ENCODE measurements at places on chromosomes 2 and 18.

DNA sequence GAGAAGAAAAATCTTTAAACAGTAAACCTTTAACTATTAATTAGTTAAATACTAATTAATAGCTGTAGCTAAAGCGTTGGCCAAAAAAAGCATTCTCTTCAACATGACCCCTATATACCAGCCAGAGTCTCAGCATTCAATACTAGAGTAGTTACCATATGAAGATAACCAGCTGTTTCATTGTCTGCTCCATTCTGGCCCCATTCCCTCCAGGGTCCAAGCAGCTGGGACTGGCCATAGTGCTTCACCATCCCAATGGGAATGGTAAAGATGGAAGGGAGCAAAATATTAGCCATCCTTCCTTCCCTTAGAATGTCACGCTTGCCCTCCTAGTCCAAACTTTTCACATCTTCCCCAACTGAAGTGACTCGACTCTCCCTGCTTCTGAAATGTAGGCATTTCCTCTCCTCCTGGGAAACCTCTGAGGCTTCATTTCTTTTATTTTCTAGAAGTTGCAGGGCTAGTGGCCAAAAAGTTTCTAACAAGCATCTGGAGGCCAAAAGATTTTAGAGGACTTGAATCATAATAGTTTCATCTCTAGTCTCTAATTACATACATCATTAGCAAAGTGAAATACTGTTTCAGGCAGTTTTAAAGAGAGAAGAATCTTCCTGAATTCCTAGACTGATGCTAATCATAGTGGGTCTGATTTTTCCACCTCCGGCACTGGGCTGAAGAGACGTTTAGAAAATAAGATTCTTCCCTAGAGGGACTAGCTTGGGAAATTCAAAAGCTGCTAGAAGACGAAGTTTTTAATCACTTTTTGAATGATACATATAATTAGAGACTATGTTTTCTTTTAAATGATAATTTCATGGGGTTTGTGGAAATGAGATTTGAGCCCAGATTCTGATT is 52.7 kb downstream of the CCDC68 start:
- DNase-seq = no peak

DNA sequence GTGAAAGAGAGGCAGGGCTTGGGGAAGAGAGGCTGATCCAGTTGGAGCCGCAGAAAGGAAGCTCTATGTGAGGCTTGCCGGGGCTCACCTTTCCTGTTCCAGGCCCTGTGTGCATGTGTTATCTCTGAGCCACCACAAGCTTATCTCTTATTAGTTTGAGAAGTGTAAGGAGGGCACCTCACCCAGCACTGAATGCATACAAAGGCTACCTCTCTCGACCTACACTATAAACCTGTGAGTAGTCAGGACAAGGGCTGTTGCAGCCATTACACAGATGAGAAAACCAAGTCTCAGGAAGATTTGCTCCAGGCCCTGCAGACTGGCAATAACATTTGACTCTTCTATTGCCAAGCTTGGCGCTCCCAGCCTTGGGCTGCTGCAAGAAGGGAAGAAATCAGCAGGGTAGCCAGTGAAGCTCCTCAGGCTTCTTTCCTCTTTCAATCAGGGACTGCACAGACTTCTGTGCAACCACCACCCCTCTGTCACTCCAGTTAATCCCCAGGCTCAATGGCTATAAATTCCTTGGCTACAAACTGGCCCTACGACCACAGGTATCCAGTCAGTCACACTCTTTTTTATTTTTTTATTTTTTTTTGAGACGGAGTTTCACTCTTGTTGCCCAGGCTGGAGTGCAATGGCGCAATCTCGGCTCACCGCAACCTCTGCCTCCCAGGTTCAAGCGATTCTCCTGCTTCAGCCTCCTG is 73.8 kb downstream of the CLHC1 start:
- no peak for DNase-seq

DNA sequence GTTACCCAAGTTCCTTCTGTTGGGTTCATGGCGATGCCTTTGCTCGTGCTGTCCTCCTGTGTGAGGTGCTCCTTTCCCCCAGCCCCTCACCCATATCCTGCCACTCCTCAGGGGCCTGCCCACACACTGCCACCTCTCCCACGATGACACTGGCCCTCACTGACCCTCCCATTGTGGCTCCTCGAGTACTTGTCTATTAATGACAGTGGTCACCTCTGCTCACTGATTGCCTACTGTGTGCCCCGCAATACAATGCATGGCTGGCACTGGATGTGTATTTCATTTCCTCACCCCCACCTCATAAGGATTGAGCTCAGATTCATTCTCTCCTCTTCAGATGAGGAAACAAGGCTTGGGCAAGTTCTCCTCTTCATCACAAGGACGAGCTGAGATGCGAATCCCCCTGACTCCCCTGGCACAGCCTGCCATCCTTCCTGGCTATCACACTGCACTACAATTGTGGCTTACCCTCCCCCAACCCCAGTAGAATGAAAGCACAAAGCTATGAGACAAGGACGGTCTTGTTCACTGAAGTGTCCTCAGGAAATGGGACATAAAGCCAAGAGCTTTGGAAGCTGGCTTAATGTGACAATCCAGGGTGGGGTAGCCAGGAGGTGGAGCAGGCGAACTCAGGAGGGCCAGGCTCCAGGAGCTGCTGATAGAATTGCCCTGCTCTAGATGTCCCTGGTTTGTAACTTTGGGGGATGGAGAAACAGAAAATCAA is 93.9 kb upstream of the RAB12 start:
- no peak for DNase-seq

DNA sequence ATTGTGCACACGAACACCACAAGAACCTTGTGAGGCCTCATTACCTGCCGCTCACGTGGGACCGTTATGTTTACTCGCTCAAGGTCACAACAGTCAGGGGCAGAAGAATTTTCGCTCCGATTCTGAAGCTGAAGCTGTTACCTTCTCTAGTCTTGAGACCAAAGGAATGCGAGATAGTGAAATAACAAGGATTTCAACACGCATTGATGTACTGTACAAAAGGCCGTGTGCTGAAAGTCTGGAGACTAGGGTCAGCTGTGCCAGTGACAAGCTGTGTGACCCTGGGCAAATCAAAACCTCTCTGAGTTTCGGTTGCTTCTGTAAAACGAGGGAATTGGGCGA is 583 bp downstream of the NEMP2 start:
- no peak for DNase-seq

GRCh38 chr18:363301-364085 is 95.6 kb upstream of the THOC1 start:
- DNase-seq = no peak

DNA sequence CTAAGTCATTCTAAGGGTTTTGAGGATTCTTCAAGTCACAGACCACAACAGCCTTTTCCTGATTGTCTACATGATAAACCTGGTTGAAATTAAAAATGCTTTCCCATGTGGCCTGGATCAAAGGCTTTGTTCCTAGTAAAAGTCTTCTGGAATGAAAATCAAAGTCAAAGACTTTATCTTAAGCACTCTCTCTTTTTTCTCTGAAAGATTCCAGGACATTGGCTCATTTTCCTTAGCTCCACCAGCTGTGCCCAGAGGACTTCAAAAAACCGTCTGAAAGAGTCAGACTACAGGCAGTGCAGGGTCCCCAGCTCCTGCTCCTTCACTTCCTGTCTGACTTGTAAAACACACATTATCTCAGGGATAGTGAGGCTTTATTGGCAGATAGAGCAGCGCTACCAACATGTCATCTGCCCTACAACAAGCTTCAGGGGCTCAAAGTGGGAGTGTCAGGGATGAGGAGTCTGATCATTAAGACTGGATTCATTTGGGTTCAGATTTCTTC is 148.2 kb downstream of the ESCO1 start:
- no peak for DNase-seq

- peak; percentile 61 for DNase-seq
Measured at GRCh38 chr2:11239666-11240462, 84.6 kb downstream of the SLC66A3 start.

GRCh38 chr18:12256951-12257350 is 2.8 kb downstream of the CIDEA start:
- DNase-seq = no peak

DNA sequence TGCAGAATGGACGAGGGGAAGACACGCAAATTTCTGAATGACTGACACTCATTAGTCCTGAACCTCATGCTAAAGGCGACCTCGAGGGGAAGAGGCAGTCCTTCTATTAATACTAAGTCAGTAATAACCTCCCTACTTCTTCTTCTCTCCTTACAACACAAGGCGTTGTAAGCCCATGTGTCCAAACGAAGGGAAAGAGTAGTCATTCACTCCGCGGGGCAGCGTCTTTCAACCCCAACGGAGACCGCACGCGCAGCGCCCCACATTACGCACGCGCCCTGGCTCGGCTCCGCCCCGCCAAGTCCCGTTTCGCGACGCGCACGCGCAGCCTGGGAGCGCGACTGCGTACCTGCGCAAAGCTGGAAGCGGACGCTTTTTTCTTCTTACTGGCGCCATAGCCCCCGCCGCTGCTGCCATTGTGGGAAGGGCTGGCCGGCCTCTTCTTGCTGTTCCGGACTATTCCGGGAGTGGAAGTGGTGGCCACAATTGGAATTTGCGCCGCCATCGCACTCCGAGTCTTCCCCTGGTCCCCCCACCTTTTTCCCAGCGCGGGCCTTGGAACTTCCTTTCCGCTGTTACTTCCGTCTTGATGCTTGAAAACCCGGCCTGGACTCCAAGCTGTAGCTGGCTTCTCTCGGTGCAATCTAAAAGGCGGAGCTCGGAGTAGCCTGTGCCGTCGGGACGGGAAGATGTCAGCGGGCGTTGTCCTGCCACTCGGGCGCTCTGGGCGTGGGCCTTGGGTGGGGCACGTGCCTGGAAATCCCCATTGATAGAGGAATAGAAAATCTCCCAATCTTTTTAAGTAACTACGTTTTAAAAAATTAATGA is at the start of gene INO80C:
Gene INO80C (minus strand): TSS at position 591 of the 828 bp plus-strand sequence. CDS start 86 bp downstream, at position 505.
- DNase-seq = peak; percentile 91

- DNase-seq = no peak
Measured at GRCh38 chr2:149743842-149744448, 156.4 kb upstream of the MMADHC start.

- DNase-seq = no peak
Measured at GRCh38 chr18:46649071-46649862, 7.8 kb downstream of the LOXHD1 start.

- DNase-seq = no peak
Measured at GRCh38 chr2:150601280-150602038, 114.0 kb upstream of the RND3 start.

GRCh38 chr2:17589406-17590035 is 49.0 kb downstream of the VSNL1 start:
- no peak for DNase-seq

GRCh38 chr2:96903318-96903717 is 33.4 kb upstream of the SEMA4C start:
- DNase-seq = no peak

GRCh38 chr18:35022426-35023001 is 18.7 kb upstream of the MAPRE2 start:
- DNase-seq = no peak

- no peak for DNase-seq
Measured at GRCh38 chr18:37712776-37713175, 147.2 kb upstream of the CELF4 start.

GRCh38 chr2:149720615-149721014 is 133.0 kb upstream of the MMADHC start:
- DNase-seq = no peak

DNA sequence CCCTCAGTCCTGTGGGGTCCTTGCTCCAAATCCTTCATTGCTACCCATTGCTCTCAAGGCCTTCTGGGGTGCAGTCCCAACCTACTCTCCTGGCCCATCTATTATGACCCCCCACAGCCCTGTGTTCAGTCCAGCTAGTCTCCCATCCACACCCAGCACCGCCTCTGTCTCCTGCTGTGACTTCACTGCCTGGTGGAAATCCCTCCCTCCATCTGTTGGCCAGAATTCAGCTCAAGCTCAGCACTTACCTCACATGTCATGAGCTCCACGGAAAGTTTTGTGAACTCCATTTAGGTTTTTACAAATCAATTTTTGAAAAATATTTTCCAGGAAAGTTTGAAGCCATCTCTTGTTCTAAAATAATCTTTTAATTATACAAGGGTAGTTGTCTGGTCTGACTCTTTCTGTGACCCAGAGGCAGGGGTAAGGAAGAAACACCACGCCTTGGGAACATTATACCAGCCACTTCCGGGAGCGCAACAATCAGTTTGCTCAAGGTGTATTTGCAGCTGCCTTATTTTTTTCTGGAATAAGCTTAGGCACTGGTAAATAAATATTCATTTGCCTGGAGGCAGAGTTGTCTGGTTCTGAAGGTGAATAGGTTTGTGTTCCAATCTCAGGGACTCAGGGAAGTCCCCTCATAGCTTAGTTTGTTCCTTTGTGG is 110.8 kb downstream of the VIT start:
- peak; percentile 69 for DNase-seq

Data from WERI-Rb-1 (cell line).